ENCODE measurements at places on chromosomes 5 and 9. TPM values are rescaled to one million over a fixed set of nuclear protein-coding genes. Genes with fewer than 3 reads are reported as not detected.

The PDLIM7 gene
- total RNA-seq, result 39.1 TPM

The TNFSF8 gene
- 1.9 TPM for total RNA-seq

The SPINK4 gene
- total RNA-seq, result not detected

The RXRA gene
- total RNA-seq, result 3.8 TPM

The PCDHA12 gene
- not detected for total RNA-seq

The PHF24 gene
- not detected for total RNA-seq

The CEP72 gene
- total RNA-seq, result 58.1 TPM

DNA sequence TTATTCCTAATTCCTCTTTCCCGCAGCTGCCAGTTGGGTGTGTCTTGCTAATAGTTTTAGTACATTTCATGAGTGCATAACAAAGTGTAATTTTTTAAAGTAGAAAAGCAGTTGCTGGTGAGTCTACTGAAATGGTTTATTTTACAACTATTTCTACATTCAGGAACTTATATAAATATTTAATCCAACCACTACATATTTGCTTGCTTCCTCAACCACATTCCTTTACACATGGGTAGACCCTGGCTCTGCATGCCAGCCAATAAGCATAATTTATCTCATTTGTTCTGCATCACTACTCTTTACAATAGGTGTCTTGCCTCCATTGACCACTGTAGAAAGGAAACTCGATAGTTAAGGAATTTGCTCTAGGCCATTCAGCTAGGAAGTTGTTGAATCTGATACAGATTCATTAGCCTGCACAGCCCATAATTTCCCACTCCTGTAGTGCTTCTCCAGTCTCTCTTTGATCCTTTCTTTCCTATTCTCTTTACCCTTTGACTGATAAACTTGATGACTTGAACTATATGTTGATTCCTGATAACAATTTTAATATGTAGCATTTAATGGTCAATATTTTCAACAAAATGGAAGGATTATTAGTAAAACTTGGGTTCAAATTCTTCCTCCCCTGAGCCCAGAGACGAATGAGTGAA, 342.5 kb upstream of the ACTBL2 start:
- H3K4me3 ChIP-seq, result no peak overlapping the region
- no peaks in the 10 kb centered on the region for H3K27me3 ChIP-seq
- no peaks in the 10 kb centered on the region for H3K4me1 ChIP-seq
- no peaks in the 10 kb centered on the region for H3K36me3 ChIP-seq
- no peak for DNase-seq
- no peak overlapping the region for H3K27ac ChIP-seq

GRCh38 chr5:132055808-132056609, 4.4 kb upstream of the IL3 start:
- peak overlapping the region; percentile 3 for H3K27ac ChIP-seq
- peak; percentile 71 for DNase-seq
- peak overlapping the region; percentile 36 for H3K4me3 ChIP-seq
- peaks cover 42% of the 10 kb centered on the region for H3K4me1 ChIP-seq
- no peaks in the 10 kb centered on the region for H3K36me3 ChIP-seq
- no peaks in the 10 kb centered on the region for H3K27me3 ChIP-seq

- H3K36me3 ChIP-seq, result no peaks in the 10 kb centered on the region
- peaks cover 36% of the 10 kb centered on the region for H3K4me1 ChIP-seq
Measured at GRCh38 chr9:113154471-113154870, 3.7 kb downstream of the SLC31A2 start.

DNA sequence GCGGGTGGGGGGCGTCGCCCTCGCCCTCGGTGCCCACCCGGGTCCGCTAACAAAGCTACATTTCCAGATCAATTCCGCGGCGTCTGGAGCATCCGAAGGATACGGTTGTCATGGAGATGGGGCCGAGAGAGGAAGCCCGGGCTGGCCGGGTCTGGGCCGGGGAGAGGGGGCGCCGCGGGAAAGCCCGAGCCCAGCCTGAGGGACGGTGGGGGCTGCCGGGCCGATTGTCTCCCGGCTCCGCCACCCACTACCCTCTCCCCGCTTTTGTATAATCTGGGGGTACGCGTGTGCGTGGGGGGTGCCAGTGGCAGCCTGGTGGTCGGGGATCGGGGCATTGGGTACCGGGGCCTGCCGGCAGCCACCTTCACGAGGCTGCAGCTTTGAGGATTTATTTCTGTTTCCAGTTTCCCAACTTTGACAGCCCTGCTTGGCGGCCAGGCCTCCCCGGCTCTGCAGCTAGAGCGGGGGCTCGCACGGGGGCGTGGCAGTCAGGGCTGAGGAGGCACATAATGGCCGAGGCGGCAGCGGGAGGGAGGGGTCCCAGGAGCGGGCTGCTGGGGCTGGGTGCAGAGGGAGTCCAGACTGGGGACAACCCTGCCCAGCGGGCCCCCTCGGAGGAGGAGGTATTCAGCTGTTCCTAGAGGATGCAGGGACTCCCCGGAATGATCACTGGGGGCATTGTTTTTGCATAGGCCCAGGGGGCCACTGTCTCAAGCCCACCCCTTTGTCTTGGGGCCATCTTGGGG, 626 bp downstream of the PSD2 start:
- peaks cover 38% of the 10 kb centered on the region for H3K27me3 ChIP-seq
- H3K36me3 ChIP-seq, result no peaks in the 10 kb centered on the region
- H3K4me3 ChIP-seq, result peak overlapping the region; percentile 17
- no peaks in the 10 kb centered on the region for H3K4me1 ChIP-seq

DNA sequence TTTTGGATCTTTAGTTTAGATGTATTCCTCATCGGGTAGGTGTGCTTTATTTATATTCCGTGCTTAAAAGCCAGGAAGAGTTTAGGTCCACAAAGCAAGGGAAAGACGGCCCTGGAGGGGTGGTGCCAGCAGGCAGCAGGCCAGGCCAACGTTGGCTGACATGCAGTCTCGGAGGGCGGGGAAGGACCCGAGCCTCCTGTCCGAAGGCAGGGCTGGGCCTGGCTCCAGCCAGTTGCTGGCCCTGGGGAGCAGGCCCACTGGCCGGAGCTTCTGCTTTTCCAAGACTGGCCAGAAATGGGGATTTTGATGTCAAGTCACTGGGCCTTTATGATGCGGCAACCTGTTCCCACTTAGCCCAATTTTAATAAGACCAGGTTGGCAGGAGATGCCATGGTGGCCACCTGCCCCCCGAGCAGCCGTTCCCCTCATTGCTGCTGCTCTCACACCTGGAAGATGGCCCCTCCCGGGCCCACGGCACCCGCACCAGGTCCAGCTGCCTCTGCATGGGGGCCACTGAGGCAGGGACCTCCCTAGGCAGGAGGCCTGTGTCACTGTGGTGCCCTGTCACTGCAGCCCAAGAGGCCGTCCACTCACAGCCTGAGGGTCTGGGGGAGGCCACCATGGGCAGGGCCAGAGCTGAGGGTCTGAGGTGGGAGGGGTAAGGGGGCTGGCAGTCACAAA, 23.2 kb downstream of the LPCAT1 start:
- H3K4me3 ChIP-seq, result peak overlapping the region; percentile 42
- peak overlapping the region; percentile 67 for H3K27ac ChIP-seq
- peaks cover 4% of the 10 kb centered on the region for H3K36me3 ChIP-seq
- no peak for DNase-seq
- no peaks in the 10 kb centered on the region for H3K27me3 ChIP-seq

- DNase-seq, result no peak
- no peaks in the 10 kb centered on the region for H3K4me1 ChIP-seq
- no peak overlapping the region for H3K4me3 ChIP-seq
- no peaks in the 10 kb centered on the region for H3K36me3 ChIP-seq
Measured at GRCh38 chr9:109254317-109254716, 66.5 kb downstream of the EPB41L4B start.

GRCh38 chr9:118643118-118643517, 726.1 kb downstream of the BRINP1 start:
- no peaks in the 10 kb centered on the region for H3K4me1 ChIP-seq
- H3K27ac ChIP-seq, result no peak overlapping the region
- H3K4me3 ChIP-seq, result no peak overlapping the region
- DNase-seq, result no peak
- H3K36me3 ChIP-seq, result peaks cover 5% of the 10 kb centered on the region

DNA sequence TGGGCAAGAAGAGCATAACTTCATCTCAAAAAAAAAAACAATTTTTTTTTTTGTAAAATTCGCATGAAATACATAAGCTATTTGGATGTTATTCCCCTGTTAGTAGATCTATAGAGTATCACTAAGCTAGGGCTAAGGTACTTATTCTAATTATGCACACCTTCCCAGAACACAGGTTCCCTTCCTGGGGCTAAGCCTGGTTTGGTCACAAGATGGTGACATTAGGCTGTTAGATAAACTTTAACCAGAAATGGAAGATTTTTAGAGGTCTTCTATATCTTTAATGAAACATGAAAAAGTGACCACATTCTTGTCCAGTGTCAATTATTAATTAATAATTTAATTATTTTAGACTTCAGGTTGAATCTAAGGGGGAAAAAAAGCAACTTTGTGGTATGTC, 433.5 kb downstream of the CDH18 start:
- no peak overlapping the region for H3K4me3 ChIP-seq
- no peaks in the 10 kb centered on the region for H3K4me1 ChIP-seq
- no peak overlapping the region for H3K27ac ChIP-seq
- peaks cover 9% of the 10 kb centered on the region for H3K36me3 ChIP-seq
- no peaks in the 10 kb centered on the region for H3K27me3 ChIP-seq

DNA sequence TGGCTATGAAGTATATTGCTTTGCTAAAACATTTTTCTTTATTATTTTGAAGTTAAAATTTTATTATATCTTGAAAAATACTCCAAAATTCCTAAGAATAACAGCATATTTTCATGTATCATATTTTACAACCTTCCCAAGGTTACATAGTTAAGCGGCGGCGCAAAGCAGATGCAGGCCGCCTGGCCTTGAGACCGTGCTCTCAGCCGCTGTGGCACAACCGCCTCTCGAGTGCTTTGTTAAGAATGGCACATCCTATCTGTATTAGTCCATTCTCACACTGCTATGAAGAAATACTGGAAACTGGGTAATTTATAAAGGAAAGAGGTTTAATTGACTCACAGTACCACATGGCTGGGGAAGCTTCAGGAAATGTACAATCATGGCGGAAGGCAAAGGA, 228.8 kb downstream of the ARRDC3 start:
- H3K27ac ChIP-seq, result no peak overlapping the region
- H3K4me3 ChIP-seq, result no peak overlapping the region
- DNase-seq, result no peak
- H3K4me1 ChIP-seq, result peaks cover 9% of the 10 kb centered on the region

- peaks cover 11% of the 10 kb centered on the region for H3K27me3 ChIP-seq
- H3K27ac ChIP-seq, result no peak overlapping the region
- no peaks in the 10 kb centered on the region for H3K4me1 ChIP-seq
- no peaks in the 10 kb centered on the region for H3K36me3 ChIP-seq
- H3K4me3 ChIP-seq, result no peak overlapping the region
Measured at GRCh38 chr9:98317134-98317857, 61.8 kb upstream of the TBC1D2 start.

- peaks cover 35% of the 10 kb centered on the region for H3K4me1 ChIP-seq
- no peak overlapping the region for H3K27ac ChIP-seq
- no peaks in the 10 kb centered on the region for H3K36me3 ChIP-seq
- no peaks in the 10 kb centered on the region for H3K27me3 ChIP-seq
Measured at GRCh38 chr9:6877671-6878161, 119.9 kb downstream of the KDM4C start.

DNA sequence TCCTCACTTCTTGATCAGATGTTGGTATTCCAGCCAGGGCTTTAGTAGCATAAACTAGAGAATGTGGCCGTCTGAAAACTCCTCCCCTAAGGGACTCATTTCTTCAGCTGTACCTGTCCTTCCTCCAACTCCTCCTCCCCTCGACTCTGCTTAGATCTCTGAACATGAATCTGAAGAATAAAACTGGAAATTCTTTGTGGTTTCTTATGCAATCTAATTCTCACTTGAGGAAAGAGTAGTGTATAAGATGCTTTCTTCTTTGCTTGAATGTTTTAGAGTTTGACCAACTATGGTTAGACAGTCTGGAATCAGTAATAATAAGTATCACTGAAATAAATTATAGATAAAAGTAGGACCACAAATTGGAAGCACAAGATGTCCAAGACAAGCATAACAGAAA, 128.5 kb downstream of the LRRC70 start:
- H3K4me1 ChIP-seq, result no peaks in the 10 kb centered on the region
- H3K27me3 ChIP-seq, result peaks cover 11% of the 10 kb centered on the region
- no peak overlapping the region for H3K4me3 ChIP-seq
- H3K27ac ChIP-seq, result no peak overlapping the region
- peaks cover 5% of the 10 kb centered on the region for H3K36me3 ChIP-seq
- DNase-seq, result no peak

GRCh38 chr9:121298689-121299466, 30.9 kb downstream of the GSN start:
- H3K4me3 ChIP-seq, result peak overlapping the region; percentile 81
- H3K27me3 ChIP-seq, result peaks cover 8% of the 10 kb centered on the region
- DNase-seq, result no peak
- H3K4me1 ChIP-seq, result peaks cover 16% of the 10 kb centered on the region
- no peak overlapping the region for H3K27ac ChIP-seq

DNA sequence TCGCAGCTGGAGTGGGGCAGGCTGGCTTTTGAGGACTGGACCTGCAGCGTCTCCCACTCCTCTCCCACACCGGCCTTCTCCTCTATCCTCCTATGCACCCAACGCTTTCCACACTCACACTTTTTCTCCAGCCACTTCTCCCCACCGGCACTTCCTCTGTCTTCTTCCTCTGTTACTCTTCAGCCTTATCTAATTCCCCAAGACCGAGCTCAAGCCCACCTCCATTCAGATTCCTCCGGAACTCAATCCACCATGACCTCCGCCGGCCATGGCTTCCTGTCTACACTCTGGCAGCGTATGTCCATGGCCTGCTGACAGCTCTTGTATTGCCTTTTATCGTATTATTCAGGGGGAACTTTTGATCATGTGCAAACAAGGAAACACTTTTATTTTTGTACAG, 545 bp upstream of the OR2V1 start:
- no peaks in the 10 kb centered on the region for H3K4me1 ChIP-seq
- H3K27ac ChIP-seq, result no peak overlapping the region
- H3K36me3 ChIP-seq, result peaks cover 7% of the 10 kb centered on the region
- no peak overlapping the region for H3K4me3 ChIP-seq

DNA sequence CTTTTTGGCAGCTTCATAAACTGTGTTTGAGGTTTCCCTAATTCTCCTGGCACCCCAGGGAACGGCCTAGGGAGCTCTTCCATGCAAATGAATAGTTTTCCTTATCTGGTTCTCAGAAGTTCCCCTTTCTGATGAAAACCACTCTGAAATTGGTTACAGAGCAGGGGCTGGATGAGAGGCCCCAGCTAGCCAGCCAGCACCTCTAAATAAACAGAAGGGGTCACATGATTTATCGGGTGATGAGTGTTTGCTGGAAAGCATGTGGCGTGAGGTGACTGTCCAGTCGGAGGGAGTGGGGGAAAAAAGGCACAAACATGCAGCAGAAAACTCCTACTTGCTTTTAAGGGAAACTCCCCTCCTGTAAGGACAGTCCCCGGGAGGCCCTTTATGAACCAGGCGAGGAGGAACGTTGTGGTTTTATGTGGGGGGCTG, 261.2 kb upstream of the ANKRD55 start:
- H3K27me3 ChIP-seq, result peaks cover 14% of the 10 kb centered on the region
- H3K36me3 ChIP-seq, result no peaks in the 10 kb centered on the region
- no peak overlapping the region for H3K4me3 ChIP-seq
- no peaks in the 10 kb centered on the region for H3K4me1 ChIP-seq
- H3K27ac ChIP-seq, result no peak overlapping the region

All from natural killer cell treated with Interleukin-12 subunit alpha and Interleukin-12 subunit beta and Interleukin-15 and Interleukin-18, amount 100 ng/mL, for 72 hours (primary cell).